ENCODE measurements at places on chromosomes 11 and 22. TPM values are rescaled to one million over a fixed set of nuclear protein-coding genes. Genes with fewer than 3 reads are reported as not detected.

CARD16 gene
- total RNA-seq: 9.2 TPM

MLC1 gene
- 0.05 TPM for total RNA-seq

KCNJ5 gene
- 7.5 TPM for total RNA-seq

SMIM38 gene
- 0.11 TPM for total RNA-seq

DNA sequence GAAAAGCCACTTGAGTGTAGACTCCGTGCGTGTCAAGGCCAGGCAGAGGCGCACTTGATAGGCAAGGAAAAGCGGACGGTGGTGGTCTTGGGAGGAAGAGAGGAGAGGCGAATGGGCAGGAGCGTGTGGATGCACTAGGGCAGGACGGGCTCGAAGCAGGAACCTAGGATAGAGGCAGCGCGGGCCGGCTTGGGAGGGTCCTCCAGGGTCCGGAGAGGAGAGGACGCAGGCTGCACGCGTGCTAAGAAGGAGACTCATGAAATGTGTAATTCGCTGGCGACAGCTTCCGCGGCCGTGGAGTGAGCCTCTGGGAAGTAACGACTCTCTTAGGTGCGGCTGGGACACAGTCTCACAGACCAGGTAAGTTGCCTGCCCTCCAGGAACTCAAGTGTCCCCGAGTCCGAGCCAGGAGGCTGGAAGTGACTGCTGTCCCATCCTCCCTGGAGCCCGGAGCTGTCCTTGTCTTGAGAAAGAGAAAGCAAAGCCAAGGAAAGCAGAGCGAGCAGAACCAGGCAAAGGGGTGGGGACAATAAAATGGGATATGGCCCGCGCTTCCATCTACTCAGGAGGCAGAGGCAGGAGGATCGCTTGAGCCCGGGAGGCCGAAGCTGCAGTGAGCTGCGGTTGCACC lies 874 bp upstream of the IL17RA start:
- DNase-seq: no peak

GRCh38 chr22:49546811-49547585 lies 280.7 kb downstream of the BRD1 start:
- DNase-seq: no peak

GRCh38 chr11:81989093-81989492 lies 744.6 kb downstream of the FAM181B start:
- DNase-seq: no peak
